ENCODE measurements at places on chromosomes 5 and 9.

DNA sequence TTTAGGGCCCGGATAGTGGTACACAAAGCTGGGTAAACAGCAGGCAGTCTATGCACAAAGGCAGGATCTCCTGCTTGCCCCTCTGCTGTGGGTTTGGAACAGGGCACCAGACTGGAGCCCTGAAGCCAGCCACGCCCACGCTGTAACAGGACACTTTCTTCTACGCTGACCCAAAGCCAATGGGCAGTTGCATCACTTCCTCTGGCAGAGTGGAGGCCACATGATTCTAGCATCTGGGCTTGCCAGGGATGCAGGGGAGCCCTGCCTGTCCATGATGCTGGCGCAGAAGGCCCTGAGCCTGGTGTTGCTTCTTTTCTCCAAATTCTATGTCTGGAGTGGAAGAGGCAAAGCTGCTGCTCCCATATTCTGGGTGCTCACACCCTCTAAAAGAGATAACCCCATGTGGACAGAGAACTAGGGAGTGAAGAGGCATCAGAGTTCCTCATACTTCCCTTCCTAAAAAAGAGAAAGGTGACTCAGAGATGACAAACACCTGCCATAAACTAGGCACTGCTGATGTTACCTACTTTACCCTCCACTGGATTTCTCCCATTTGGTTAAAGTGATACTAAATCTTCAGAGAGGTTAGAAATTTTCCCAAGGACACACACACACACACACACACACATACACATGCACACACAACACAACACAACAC is 260.3 kb upstream of the KLF4 start:
- no peak for DNase-seq

- DNase-seq, result no peak
Observed at GRCh38 chr5:131081374-131081773, 83.7 kb downstream of the HINT1 start.

- no peak for DNase-seq
Observed at GRCh38 chr9:114431003-114431402, 43.2 kb upstream of the AKNA start.

GRCh38 chr9:9747787-9748186 is 865.0 kb downstream of the PTPRD start:
- no peak for DNase-seq

GRCh38 chr9:122814545-122814944 is 13.8 kb downstream of the PDCL start:
- DNase-seq, result no peak

GRCh38 chr9:137757613-137758029 is 120.0 kb upstream of the CACNA1B start:
- no peak for DNase-seq

Measured in NCI-H524 treated with DMSO at 0.1 percent for 48 hours (cell line).